Thoracic aorta (tissue), 2 donors: ENCODE measurements at places on chromosomes 1 and 21.

- no peak for DNase-seq
These were observed 1.5 kb downstream of the GCLM start for GRCh38 chr1:93907718-93908117.

- no peak for DNase-seq
These were observed 229.6 kb upstream of the JUN start for GRCh38 chr1:59013276-59013927.

GRCh38 chr1:201983380-201983805 is 945 bp downstream of the RNPEP start:
- no peak for DNase-seq

DNA sequence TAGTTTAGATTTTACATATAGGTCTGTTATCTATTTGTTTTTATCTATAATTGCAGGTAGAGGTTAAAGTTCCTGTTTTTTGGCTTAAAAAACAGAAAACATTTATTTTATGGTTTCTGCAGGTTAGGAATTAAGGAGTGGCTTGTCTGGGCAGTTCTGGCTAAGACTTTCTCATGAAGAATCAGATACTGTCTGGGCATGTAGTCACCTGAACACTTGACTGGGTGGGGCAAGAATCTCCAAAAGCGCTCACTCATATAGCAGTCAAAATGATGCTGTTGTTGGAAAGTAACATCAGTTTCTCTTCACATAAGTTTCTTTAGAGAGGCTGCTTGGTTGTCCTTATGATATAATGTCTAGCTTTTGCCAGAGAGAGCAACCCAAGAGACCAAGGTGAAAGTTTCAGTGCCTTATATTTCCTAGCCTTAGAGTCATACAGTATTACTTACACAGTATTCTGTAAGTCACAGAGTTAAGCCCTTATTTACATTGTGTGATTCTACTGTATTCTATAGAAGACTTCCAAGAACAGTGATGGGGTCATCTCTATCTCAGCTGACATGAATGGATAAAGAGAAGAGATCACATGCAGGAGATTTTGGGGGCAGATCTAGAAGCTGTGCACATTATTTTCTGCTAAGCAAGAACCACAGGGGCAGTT is 125.4 kb upstream of the GPR52 start:
- DNase-seq: no peak

DNA sequence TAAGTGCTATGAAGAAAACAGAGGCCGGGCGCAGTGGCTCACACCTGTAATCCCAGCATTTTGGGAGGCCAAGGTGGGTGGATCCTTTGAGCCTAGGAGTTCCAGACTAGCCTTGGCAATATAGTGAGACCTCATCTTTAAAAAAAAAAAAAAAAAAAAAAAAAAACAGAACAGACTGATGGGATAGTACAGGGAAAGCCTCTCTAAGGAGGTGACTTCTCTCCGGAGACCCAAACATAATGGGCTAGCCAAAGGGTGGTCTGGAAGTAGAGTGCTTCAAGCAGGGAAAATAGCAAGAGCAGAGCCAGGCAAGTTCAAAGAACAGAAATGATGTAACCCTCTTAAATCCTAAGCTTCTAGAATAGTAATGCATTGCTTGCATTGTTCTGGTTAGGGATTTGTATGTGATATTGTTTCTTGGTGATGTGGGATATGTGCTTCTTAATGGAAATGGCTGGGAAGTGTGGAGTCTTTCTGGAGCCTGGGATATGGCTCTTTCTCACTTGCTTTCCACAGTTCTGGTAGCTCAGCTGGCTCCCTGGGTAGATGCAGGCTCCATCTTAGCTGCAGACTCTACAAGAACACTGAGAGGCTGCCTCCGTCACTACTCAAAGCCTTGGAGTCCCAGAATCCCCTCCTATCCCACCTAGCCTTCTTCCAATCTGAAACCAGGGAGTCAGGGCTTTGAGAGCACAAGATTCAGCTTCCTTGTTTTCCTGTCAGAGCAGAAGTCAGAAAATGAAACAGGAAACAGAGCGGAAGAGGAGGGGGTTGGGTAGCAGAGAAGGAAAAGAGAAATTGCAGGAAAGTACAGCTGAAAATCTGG is 1.9 kb upstream of the PIGV start:
- no peak for DNase-seq

- DNase-seq: no peak
These were observed 102.8 kb downstream of the RAVER2 start for GRCh38 chr1:64847666-64848065.

GRCh38 chr1:202944438-202944921 is 13.6 kb downstream of the ADIPOR1 start:
- no peak for DNase-seq

GRCh38 chr1:156756355-156756754 is 4.9 kb upstream of the HDGF start:
- DNase-seq: no peak
